ENCODE measurements at places on chromosomes 2 and 18. TPM values are rescaled to one million over a fixed set of nuclear protein-coding genes. Genes with fewer than 3 reads are reported as not detected.

The TNFAIP6 gene
- not detected for total RNA-seq

The SLC16A14 gene
- under 0.01 TPM for total RNA-seq

The CIB4 gene
- not detected for total RNA-seq

The CDH2 gene
- total RNA-seq: 5.8 TPM

The HRH4 gene
- total RNA-seq: 0.10 TPM

The COL3A1 gene
- total RNA-seq: 6.2 TPM

The KRTCAP3 gene
- not detected for total RNA-seq

The FER1L5 gene
- not detected for total RNA-seq

The XIRP2 gene
- total RNA-seq: 0.33 TPM

The WIPF1 gene
- total RNA-seq: 11.4 TPM

The PLB1 gene
- 0.33 TPM for total RNA-seq

The IL1F10 gene
- not detected for total RNA-seq

The AFF3 gene
- under 0.01 TPM for total RNA-seq

The SEPTIN10 gene
- total RNA-seq: 70.9 TPM

The EVA1A gene
- total RNA-seq: 41.2 TPM

The WNT6 gene
- not detected for total RNA-seq

The TLX2 gene
- total RNA-seq: not detected

The TRIM43 gene
- not detected for total RNA-seq
